CD4-positive, alpha-beta T cell treated with Interleukin-2 at 100 ng/mL for 4 hours (primary cell): ENCODE measurements at places on chromosomes 16 and 17.

- no peak for DNase-seq
Observed at GRCh38 chr16:87317750-87318644, 805 bp upstream of the C16orf95 start.

- DNase-seq, result no peak
Observed at GRCh38 chr17:81866440-81867169, 4.5 kb downstream of the ARHGDIA start.

- no peak for DNase-seq
Observed at GRCh38 chr16:4257646-4258556, 14.9 kb downstream of the TFAP4 start.

DNA sequence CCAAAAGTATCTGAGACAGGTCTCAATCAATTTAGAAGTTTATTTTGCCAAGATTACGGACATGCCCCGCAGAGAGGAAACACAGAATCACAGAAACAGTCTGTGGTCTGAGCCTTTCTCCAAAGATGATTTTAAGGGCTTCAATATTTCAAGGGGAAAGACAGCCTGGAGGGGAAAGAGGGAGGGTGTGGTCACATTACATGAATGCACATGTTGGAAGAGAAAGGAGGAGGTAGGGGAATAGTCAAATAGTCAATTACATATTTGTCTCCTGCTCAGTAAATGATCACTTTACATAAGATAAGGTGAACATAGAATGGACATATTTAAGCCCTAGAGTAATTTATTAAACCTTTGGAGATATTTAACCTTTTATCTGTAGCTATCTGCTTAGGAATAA, 12.3 kb downstream of the UNC45B start:
- DNase-seq, result no peak

DNA sequence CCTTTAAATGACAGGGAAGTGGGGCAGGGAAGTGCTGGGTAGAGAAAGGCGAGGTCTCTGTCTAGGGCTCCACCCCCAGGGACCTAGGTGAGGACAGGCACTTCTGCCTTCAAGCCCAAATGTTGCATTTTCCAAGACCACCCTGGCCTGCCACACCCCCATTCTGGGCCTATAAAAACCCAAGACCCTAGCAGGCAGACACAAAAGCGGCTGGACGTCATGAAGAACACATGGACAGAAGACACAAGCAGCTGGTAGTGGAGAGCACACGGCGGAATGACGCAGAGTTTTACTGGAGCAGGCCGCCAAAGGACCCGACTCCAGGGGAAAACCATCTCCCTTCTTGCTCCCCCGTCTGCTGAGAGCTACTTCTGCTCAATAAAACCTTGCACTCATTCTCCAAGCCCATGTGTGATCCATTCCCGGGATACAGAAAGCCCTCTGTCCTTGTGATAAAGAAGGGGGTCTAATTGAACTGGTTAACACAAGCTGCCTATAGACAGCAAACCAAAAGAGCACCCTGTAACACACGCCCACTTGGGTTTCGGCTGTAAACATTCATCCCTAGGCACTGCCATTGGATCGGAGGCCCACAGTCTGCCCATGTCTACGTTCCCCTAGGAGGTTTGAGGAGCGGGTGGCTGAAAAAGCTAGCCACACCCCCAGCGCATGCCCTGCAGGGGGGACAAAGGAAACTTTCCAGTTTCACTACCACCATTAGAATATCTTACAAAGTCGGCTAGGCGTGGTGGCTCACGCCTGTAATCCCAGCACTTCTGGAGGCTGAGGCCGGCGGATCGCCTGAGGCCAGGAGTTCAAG, 622.2 kb upstream of the SALL1 start:
- DNase-seq, result no peak

GRCh38 chr17:72677714-72678390, 414.6 kb downstream of the SLC39A11 start:
- DNase-seq, result no peak

DNA sequence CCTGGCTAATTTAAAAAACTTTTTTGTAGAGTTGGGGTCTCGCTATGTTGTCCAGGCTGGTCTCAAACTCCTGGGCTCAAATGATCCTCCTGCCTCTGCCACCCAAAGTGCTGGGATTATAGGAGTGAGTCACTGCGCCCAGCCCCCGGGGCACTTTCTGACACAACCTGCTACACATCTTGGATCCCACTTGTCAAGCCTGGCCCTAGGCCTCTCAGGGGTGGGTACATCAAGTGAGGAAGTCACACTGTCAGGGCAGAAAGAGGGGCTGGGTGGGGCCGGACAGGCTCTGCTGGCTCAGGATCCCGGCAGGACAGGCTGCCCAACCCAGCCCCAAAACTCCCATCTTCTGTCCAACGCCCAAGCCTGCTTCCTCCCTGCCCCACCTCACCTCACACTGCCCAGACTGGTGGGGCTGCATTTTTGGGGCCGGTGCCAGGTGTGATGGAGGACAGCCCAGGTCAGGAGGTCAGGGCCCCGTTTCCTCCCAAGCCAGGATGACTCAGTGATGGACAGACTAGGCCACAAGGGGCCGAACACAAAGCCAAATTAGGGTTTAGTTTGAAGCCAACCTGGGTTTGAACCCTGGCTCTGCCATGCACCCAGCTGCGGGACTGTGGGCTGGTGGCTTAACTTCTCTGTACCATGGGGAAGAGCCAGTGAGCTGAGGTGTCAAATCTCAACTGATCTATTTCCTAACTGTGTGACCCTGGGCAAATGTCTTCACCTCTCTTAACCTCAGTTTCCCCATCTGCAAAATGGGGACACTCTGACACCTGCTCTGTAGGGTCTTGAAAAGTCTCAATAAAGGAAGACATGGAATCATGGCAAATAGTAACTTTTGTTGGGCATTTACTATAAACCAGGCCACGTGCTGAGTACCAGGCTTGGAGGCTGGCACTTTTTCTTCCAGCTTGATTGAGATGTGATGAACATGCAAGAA, 8.9 kb upstream of the PPL start:
- DNase-seq, result no peak

GRCh38 chr16:88804552-88805339, 1.2 kb downstream of the CDT1 start:
- DNase-seq, result no peak

DNA sequence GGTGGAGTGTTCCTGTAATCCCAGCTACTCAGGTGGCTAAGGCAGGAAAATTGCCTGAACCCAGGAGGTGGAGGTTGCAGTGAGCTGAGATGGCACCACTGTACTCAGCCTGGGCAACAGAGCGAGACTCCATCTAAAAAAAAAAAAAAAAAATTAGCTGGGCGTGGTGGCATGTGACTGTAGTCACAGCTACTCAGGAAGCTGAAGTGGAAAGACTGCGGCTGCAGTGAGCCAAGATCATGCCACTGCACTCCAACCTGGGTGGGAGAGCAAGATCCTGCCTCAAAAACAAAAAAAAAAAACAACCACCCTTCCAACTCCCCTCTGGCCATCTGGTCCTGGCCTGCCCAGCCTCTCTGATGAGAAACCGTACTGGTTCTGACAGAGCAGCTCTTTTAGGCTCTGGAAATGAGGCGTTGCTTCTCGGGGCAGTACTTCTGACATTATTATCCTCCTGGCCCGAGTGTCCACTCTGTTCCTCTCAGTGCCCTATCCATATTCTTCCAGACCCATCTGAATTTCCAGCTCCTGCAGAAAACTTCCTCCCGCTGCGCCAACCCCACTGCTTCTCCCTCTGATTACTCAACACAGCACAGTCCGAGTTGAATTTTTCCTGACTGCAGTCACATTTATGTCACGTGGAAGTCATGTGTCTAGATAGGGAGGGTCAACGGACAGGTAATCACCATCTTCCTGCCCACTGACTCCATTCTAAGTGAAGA, 13.3 kb downstream of the GGA2 start:
- DNase-seq, result no peak

GRCh38 chr16:3400446-3400778, 392 bp downstream of the ZSCAN32 start:
- no peak for DNase-seq

DNA sequence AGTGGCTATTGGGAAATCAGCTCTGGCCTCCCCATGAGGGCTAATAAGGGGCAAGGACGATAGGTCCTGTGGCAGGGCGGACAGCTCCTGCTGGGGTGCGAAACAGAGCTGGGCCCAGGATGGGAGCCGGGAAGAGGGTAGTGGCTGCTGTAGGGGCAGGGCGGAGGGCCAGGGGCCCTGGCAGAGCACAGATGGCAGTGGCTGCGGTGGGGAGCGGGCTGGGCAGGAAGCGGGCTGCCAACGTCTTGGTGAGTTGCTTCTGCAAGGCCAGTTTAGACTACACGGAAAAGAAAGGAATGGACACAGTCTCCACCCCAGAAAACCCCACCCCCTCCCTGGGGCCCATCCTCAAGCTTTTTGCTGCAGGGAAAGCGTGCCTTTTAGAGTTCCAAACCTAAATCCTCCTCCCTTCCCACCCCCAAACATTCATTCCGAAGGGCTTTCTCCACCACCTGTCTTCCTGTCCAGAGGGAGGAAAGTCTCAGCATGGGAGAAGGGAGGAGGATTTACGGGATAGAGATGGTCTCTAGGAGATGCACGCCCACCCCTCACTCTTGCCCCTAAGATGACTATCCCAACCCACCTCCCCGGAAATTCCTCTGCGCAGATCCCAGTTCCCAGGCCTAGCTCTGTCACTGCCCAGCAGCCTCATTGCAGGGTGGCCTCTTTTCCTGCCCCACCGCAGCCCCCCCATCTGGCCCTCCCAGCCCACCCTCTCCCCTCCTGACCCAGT, 7.1 kb downstream of the NKIRAS2 start:
- no peak for DNase-seq

DNA sequence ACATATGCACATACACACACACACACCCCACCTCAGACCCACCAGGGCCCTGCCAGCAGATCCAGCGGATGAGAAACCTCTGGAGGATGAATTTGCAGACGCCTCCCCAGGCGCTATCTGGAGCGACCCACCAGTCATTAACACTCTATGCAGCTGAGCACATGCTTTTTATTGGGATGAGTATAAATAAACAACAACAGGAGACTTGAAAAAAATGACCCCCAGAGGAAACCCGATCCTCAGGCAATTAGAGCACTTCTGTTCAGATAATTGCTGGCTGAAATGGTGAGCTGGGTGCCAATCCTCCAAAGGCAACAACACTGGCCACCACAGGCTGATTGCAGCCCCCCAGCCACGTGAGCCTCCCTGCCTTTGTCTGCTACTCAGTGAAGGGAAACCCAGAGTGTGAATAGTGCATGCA, 32.9 kb downstream of the DYNLRB2 start:
- DNase-seq, result no peak

DNA sequence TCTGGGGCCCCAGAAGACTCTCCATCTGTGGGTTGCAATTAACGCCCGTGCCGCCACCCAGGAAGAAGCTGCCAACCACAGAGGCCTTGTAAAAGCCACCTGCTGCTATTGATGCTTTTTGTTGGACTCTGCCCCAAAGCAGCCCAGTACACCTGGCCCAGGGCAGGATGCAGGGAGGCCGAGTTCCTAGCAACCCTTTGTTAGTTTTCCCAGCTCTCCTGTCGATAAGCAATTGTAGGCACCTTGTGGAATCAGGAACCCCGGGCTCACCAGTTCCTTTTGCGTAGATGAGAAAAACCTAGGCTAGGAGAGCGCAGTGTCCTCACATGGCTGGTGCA, 103.3 kb downstream of the ABCC6 start:
- no peak for DNase-seq

DNA sequence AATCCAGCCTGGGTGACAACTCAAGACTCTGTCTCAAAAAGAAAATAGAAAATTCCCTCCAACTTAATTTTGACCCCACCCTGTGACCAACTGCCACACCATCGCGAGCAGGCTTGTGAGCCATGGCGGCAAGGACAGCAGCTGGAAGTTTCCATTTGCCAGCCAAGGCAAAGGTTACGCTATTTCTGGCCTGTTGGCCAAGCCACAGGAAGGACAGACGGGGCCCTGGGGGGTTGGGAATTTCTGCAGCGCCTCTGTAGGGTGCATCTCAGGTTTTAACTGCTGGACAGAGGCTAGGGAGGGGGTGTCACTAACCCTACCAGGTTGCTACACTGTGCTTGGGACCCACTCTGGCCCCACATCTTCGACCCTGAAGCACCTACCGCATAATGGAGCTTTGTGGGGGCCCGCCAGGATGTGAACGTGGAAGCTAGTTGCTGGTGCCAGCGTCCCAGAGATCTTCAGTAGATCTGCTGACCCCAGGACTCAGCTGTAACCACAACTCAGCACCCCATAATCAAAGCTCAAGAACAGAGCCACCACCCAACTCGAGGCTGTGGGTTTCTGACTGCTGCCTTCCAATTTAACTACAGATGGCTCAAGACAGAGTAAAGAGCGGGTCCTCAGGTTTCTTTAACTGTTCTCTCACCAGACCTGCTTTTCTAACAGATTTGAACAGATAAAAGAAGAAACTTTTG, 10.9 kb downstream of the KIFC3 start:
- DNase-seq, result no peak

GRCh38 chr16:81575834-81576233, 131.2 kb downstream of the CMIP start:
- DNase-seq, result no peak

DNA sequence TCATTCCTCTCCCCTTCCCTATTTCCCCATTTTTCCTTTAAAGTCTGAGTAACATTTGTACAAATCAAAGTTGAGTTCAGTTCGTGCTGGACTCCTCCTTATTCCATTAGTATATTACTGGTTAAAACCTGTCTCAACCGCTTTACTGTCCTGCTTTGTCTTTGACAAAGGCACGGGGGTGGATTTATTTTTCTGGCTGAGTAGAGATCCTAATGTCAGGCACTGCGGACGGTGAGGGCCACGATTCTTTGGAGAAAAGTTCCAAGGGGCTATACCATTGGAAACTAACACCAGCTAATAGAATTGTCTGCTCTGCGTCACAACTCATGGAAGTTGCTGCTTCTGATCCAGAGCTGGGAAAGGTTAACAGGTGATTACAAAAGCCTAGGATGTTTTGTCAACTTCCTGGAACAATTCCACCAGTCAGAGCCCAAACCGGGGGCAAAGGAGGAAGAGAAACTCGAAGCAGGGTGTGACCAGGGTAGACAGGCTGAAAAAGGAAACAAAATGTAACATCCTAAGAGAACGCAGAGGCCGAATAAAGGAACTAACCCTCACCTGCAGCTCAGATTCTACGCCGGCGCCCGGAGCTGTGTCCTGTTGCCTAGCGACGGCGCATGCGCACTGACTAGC, 12.4 kb downstream of the TAT start:
- DNase-seq, result no peak

GRCh38 chr17:77530591-77530990, 389.8 kb downstream of the SEC14L1 start:
- no peak for DNase-seq

DNA sequence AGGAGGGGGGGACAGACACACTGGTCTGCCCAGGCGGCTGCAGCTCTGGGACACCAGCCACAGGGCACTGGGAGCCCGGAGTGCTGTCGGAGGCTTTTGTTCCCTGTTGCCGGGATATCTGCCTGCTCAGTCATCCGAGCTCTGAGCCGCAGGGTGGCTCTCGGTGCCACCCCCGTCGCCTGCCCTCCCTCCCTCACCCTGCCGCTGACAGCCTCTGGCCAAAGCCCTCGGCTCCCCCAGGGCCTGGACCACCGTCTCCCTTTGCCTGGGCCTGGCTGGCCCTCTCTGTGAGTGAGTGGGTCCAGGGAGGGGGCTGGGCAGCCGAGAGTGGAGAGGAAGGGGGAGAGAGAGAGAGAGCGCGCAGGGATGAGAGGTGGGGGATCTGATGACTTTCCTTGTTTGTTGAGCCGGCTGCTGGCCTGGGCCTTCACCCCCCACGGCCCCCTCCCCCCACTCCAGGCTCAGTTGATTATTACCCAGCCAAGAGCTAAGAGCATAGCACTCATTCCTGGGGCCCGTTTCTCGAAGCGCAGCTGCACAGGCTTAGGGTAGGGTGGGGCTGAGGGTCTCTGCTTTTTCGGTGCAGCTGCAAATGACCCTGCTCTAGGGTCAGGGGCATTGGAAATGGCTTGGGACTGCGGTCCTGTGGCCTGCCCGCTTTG, 2.7 kb downstream of the FOXJ1 start:
- no peak for DNase-seq
